ENCODE measurements at places on chromosomes 5 and 9.

GRCh38 chr9:89854715-89855475 is 250.1 kb downstream of the GADD45G start:
- DNase-seq, result no peak

DNA sequence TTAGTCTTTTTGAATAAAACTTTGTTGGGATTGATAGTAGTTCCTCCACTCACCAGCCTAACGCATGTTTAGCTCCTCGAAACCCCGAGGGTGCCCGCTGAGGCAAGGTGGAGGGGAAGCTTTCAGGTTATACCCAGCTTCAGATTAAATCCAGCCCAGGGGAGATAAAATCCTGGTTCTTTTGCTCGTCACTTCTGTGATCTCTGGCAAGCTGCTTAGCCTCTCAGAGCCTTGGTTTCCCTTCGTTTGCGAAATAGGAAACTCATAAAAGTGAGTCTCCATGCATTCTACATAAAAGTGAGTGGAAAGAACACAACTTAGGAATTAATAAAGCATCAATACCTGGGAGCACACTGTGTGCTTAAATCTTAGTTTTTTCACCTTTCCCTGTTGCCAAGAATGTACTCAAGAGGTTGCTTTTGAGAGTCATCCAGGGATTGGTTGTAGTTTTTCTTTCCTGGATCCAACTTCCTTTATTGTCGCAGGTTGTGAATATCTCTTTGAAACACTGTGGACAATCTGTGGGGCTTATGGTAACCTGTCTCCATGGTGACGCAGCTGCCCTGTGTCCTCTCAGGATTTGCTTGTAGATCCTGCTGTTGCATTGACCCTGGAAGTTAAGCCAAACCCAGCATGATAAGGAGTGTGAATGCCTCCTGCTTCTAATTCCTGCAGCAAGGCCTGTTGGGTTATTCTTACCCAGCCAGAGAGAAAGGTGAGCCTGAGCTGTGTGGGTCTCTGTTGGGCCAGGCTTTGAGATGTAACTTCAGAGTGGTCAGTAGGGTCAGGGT is 2.0 kb downstream of the GALNT12 start:
- no peak for DNase-seq

DNA sequence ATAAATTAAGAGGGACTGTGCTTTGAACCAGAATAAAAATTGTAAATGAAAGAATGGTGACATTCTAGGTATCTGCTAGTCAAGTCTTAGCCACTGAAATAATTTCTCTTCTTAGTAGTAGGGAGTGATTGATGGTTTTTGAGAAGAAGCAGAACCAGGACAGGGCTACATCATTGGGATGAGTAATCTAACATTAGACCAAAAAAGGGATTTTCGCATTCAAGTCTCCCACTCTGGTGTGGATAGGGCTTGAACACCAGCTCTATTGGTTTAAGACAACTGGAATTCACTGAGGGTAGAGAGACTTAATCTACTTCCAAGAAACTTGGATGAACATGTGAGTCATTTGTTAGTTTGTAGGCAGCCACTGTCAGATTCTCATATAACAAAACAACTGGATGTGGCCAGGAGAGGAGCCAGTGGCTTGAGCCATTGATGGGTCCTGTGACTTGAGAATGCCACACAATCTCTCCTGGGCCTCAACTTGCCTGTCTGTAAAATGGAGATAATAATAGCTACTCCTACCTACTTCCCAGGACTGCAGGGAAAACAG is 16.6 kb downstream of the FAT2 start:
- no peak for DNase-seq

DNA sequence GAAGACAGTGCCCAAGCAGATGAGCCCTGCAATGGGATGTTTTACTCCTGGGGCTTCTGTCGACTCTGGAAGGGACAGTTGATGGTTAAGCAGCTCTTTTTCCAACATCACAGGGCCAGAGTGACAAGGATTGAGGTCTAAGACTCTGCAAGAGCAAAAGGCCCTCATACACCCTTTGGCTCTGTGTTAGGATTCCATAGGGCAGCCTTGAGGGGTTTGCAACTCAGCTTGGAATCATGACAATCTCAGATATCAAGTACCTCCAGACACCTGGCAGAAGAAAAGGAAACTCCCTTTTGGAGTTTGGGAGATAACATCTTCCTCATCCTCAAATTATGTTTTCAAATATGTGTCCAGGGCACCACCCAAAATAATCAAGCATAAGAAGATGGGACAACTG is 205.7 kb downstream of the GNA14 start:
- no peak for DNase-seq

DNA sequence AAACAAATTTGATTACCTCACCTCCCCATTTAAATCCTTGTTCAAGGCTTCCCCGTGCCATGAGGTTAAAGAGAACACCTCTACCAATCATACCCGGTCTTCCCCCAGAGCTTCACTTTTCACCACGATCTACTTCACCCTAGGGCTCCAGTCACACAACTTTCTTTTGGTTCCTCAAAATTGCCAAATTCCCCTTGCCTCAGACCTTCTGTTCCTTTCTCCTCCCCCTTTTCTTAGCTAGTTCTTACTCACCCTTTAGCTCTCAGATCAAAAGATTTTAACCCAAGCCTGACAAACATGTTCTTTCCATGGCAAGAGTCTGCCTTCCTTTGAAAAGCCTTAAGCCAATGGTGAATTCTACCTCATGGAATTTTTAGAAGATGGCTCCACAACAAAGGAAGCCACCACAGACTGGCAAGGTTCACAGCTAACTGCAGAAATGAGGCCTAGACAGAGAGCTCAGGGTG is 56.7 kb downstream of the MAPKAP1 start:
- no peak for DNase-seq

DNA sequence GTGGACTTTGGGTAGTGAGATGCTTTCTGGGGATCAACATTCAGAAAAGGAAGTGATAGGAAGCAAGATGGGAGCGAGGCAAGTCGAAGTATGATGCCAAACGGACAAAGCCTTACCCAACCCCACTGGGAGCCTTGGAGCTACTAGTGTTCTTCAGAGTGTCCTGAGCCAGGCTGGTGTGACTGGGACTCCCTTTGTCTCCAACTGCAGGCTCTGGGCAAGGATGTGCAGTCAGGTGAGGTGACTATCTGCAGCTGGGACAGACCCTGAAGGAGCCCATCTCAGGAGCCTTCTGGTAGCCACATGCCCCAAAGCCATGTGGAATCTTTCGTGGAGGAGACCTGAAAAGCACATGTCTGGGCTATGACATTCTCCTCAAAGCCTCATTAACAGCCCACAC is 360.6 kb downstream of the MTRR start:
- DNase-seq, result no peak

- peak; percentile 72 for DNase-seq
Measured at GRCh38 chr5:147835386-147835798, 3.9 kb upstream of the SPINK1 start.

DNA sequence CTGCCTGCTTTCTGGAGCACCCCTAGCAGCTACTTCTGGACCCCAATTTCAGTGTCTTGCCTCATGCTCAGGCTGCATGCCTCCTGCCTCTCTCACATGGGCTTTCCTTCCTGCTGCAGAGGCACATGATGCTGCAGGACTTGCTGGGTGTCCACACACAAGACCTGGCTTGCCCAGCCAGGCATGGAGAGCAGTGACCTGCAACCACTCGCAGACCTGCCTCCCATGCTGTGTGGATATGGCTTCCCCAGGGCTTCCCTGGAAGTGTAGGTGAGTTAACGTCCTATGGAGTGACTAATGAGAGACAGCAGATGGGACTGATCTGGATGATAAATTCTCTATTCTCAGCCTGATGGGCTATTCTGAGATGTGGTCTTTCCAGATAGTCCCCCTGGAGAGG is 53.2 kb upstream of the SMIM32 start:
- DNase-seq, result no peak

- no peak for DNase-seq
Measured at GRCh38 chr9:21481470-21482056, 550 bp downstream of the IFNE start.

DNA sequence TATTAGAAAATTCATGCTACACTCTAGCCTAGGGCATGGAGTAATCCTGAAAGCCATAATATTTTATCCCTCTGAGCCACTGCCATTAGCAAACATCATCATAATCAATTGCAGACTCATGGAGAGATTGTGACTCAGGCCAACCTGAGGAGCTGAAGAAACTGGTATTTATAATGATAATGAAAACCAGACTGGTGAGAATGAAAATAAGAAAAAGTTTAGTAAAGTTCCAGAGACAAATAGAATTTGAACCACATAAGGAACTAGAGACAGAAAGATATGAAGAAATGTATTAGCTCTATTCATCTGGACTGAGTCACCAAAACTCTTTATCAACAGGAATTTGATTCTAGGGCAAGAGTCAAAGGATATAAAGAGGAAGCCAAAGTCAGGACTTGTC is 158.7 kb downstream of the DRD1 start:
- no peak for DNase-seq

DNA sequence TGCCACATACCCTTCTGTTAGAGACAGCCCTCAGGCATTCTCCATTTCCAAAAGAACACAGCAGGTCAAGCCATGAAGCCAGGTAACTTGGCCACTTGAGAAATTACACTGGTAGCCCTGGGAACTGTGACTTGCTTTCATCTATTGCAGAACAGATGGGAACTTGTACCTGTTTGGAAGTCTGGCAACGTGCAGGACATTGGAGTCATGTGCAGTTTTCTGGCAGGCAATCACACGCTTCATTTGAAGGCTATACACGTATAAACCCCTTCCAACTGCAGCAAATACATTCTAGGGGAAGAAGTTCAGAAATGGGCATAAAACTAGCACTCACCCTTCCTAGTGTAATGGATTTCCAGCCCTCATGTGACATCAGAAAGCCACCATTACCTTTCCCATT is 54.0 kb downstream of the WDR41 start:
- no peak for DNase-seq

DNA sequence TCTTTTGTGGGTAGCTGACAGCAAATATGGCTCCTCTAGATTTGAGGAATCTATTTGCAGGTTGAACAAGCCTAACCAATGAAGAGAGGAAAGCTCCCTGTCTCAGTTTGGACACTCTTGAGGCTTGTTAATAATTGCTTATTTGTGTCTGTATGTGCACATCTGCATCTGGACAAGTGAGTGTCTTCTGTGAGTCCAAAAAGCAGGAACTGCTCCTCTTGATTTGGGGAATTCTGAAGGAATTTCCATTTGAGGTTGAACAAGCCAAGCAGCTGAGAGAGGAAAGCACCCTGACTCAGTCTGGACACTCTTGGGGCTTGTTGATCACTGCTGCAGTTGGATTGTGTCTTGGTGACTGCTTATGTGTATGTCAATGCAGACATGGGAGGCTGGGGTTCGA is 211.6 kb downstream of the DTWD2 start:
- no peak for DNase-seq

- no peak for DNase-seq
Measured at GRCh38 chr5:171981847-171982246, 24.6 kb downstream of the FBXW11 start.

GRCh38 chr9:121830441-121831140 is 179.2 kb downstream of the DAB2IP start:
- DNase-seq, result no peak

- no peak for DNase-seq
Measured at GRCh38 chr9:3968891-3969290, 331.0 kb downstream of the GLIS3 start.

- no peak for DNase-seq
Measured at GRCh38 chr9:136433849-136434579, 5.6 kb downstream of the INPP5E start.

GRCh38 chr5:65674749-65675148 is 47.2 kb downstream of the SGTB start:
- no peak for DNase-seq

GRCh38 chr9:137453643-137454081 is 5.5 kb downstream of the NSMF start:
- DNase-seq, result no peak

GRCh38 chr5:50888751-50889150 is 222.3 kb downstream of the PARP8 start:
- DNase-seq, result no peak

- DNase-seq, result no peak
Measured at GRCh38 chr9:102642651-102643050, 352.5 kb upstream of the CYLC2 start.

DNA sequence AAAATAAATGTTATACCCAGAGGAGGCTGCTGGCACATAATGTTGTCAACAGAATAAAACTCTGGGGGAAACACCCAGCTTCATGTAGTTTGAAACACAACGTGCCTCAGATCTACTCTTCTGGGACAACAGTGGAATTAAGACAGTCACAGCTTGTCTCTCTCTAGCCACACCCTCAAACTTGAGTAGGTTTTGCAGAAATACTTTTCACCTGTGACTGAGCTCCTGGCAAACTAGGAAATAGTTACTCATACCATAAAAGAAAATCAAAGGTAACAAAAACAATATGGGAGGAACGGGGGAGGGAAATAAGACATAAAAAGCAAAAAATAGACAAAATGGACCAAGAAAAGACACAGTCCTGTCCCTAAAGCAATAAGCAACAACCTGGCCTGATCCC is 14.4 kb downstream of the ELAVL2 start:
- no peak for DNase-seq

DNA sequence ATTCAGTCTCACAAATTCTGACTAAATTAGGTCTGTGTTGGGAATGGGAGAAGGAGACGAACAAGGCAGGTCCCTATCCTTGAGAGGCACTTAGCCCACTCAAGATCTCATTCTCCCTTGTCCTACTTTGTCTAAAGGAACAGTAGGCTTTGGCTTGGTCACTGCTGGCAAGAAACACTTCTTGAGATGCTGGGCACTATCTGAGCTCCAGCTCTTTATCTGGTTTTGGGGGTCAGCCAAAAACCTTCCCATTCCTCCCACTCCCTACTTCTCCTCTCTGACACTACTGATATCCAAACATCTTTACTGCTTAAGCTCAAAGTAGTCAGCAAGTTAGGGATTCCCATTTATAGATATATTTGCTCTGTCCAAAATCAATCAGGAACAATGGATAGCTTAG is 155.2 kb downstream of the MAPKAP1 start:
- no peak for DNase-seq

- no peak for DNase-seq
Measured at GRCh38 chr5:98365126-98365525, 408.3 kb upstream of the RGMB start.

DNA sequence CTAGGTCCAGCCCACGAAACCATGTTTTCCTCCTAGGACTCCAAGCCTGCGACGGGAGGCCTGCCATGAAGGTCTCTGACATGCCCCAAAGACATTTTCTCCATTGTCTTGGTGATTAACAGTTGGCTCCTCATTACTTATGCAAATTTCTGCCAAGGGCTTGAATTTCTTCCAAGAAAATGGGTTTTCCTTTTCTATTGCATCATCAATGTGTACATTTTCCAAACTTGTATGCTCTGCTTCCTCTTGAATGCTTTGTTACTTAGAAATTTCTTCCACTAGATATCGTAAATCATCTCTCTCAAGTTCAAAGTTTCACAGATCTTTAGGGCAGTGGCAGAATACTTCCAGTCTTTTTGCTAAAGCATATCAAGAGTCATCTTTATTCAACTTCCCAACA is 1792.7 kb upstream of the CDH9 start:
- DNase-seq, result no peak

- no peak for DNase-seq
Measured at GRCh38 chr5:142009886-142010285, 2.9 kb downstream of the GNPDA1 start.

DNA sequence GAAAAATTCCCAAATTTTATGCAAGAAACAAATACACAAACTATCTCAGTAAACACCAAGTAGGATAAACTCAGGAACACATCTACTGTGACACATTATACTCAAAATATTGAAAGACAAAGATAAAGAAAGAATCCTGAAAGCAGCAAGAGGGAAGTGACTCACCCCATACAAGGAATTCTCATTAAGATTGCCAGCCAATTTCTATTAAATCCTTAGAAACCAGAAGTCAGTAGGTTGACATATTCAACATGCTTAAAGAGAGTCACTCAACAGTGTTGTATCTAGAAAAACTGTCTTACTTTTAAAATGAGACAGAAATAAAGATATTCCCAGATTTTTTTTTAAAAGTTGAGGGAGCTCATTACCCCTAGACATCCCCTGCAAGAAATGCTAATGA is 15.5 kb downstream of the SPATA31E1 start:
- DNase-seq, result no peak

Measured in NCI-H1417 treated with DMSO at 0.1 percent for 48 hours (cell line).